Cerebellar cortex (tissue), 1 donor: ENCODE measurements at places on chromosomes 2 and 18.
A peak's percentile ranks its signal among the peaks of the same experiment; 100 is the strongest.

GRCh38 chr2:25078170-25079049 is 36.5 kb downstream of the EFR3B start:
- DNase-seq = peak; percentile 92

- no peak for DNase-seq
Measured at GRCh38 chr2:187403568-187404260, 44.3 kb downstream of the CALCRL start.

GRCh38 chr2:6960659-6961058 is 43.4 kb downstream of the RNF144A start:
- peak; percentile 89 for DNase-seq

DNA sequence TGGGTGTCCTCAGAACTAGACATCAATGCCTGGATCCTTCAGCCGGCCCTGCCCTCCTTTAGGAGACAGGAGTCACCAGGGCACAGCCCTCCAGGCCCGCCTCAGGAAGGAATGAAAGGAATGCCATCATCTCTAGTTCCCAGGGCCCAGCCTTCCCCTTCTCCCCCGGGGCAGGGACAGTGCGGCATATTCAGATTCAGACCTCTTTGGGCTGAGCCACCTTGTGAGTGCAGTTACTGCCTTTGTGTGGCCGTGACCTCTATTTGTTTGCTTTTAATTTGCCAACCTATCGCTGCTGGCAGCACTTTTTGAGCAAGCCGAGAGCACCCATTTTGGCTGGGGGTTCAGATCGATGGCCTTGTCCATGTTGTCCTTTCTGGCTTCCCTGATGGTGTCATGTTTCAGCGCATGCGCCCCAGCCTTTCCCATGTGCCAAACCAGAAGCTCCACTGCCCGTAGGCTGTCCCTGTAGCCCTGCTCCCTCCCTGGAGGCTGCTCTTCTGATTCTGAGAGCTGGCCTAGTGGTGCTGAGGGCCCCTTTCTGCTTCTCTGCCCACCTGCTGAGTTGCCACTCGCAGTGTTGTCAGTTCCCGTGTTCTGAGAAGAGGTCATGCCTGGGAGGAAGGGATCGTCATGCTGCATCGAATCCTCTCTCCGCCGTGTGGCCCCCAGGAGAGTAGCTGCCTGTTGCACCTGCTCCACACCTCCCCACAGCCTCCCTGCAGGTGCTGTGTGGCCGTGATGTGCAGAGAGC is 10.9 kb downstream of the ANKRD23 start:
- peak; percentile 60 for DNase-seq

GRCh38 chr2:67451086-67451832 is 54.1 kb downstream of the ETAA1 start:
- no peak for DNase-seq

GRCh38 chr2:28399956-28400355 is 7.3 kb downstream of the FOSL2 start:
- no peak for DNase-seq

GRCh38 chr2:26070730-26071129 is 36.8 kb downstream of the RAB10 start:
- no peak for DNase-seq

- DNase-seq = peak; percentile 55
Measured at GRCh38 chr2:99940963-99941362, 201.4 kb downstream of the AFF3 start.

- no peak for DNase-seq
Measured at GRCh38 chr2:195520671-195521155, 136.3 kb upstream of the SLC39A10 start.

DNA sequence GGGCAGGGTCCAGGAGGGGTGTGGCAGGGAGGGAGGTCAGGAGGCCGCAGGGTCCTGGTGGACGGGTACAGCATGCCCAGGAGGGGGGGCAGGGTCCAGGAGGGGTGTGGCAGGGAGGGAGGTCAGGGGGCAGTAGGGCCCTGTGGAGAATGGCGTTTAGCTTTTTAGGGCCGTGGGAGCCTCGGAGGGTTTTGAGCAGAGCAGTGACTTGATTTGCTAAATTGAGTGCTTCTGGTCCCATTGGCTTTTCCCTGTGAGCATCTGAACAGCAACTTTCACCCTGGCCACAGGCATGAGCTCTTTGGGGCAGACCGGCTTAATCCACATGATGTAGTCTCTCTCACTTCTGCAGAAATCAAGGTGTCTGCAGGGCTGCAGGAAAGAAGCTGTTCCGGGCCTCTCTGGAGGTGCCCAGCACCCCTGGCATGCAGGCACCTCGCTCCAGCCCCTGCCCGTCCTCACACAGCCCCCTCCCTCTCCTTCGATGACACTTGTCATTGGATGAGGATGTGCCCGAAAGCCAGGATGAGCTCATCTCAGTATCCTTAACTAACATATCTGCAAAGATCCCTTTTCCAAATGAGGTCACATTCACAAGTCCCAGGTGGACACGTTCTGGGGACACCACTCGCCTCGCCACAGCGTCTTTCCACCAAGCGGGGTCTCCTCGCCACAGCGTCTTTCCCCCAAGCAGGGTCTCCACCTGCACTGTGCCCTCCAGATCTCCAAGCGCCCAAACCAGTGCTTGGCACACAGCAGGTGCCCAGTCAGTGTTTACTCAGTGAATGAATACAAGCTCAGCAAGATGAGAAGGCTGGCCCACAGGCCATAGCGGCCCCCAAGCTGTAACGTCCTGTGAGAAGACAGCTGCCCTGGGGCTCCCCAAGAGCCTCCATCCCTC is 94.0 kb downstream of the NDUFA10 start:
- DNase-seq = no peak

- DNase-seq = no peak
Measured at GRCh38 chr2:239463541-239464165, 62.8 kb upstream of the HDAC4 start.

DNA sequence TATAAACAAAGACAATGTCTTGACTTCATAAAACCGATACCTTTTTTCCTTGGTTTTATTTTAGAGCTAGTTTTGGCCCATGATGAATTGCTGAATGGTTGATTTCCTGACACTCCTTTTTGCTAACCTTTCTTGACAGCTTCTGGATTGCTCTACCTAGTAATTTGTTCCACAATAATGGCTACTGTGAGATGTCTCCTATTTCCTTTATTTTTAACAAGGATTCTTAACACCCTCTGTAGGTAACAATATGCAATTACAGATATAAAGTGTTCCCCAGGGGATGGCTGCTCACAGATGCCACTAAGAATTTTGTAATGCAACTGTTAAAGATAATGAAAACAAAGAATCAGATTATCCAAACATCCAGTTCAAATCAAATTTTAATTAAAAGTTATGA is 100.8 kb upstream of the ATP5MC3 start:
- DNase-seq = peak; percentile 90

GRCh38 chr18:48566589-48566988 is 27.8 kb downstream of the CTIF start:
- DNase-seq = no peak

- no peak for DNase-seq
Measured at GRCh38 chr2:122596598-122596997, 841.1 kb downstream of the TSN start.

DNA sequence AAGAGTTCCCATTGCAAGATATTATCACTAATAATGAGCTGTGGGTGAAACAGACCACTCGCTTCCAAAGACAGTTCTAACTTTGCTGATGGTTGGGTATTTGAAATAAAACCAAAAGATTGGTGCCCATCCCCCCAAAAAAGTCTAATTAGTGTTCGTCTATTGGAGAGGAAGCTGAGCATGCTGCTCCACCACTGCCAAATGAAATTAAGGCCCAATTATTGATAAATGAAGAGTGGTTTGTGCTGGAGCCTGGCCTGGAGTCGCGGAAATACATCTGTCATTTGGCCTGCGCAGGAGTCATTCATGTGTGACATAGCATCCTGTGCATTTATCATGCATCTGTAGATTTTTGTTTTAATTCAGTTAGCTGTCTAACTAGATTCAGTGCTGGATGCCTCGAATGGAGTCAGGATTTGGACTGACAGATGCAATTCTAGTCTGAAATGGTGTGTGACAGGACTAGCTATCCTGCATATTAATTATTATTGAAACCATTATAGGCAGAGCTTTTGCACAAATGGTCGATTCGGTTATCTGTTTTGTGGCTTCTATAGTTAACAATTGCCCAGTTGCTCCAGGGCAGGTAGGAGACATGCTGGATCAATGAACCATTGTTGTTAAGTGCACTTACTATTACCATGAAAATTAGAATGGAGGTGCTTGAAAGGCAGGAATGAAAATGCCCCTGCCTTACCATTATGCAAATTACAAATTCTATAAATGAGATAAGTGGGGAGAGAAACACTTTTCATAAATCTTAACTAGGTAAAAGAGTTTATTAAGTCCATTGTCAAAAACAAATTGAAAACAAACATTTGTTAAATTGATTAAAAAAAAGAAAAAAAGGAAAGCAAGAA is 450.4 kb upstream of the TCF4 start:
- DNase-seq = no peak

GRCh38 chr2:101657787-101658186 is 39.7 kb upstream of the MAP4K4 start:
- no peak for DNase-seq

DNA sequence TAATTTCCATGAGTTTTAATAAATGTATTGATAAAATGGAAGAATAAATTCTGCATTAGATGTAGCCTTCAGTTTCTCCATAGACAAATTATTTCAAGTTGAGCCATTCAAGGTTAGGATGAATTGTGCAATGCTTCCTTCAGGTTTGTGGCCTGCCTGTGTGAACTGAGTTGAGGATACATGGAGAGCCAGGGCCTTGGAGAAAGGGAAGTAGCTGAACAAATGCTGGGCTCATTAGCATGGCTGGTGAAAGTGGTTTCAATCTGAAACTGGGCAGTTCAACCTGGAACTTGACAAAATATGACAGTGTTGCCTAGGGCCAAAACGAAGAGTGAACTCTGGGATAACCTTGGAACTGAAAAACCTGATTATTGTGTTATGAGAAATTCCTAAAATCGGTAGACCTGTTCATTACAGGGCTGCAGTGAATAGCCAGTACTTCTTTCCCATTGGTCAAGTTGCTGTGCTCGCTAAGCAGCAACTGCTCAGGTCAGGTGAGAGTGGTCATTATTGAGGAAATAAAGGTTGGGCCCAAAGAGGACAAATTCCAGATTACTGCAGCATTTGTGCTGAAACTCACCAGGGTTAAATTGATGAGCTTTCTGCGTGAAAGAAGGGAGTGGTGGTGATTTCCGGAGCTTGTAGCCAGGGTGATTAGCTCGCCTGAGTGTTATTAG is 12.7 kb downstream of the INPP1 start:
- no peak for DNase-seq

- DNase-seq = no peak
Measured at GRCh38 chr2:193876980-193877379, 1682.2 kb upstream of the TMEFF2 start.

DNA sequence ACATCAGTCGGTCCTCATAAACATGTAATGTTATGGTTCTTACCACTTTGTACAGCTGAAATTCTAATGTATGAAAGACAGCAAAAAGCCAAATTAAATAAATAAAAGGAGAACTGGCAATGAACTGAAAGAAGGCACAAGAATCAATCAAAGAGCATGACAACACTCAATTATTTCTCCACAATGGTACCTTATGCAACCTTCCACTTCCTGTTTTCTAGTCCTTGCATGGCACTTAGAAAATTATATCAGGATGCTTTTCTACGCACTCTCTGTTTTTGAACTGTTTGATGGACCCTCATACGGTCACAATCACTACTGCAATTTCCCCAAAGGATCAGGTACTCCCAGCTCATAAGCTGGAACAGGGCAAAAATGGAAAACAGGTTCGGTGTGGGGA is 81.6 kb downstream of the EPB41L3 start:
- DNase-seq = no peak

DNA sequence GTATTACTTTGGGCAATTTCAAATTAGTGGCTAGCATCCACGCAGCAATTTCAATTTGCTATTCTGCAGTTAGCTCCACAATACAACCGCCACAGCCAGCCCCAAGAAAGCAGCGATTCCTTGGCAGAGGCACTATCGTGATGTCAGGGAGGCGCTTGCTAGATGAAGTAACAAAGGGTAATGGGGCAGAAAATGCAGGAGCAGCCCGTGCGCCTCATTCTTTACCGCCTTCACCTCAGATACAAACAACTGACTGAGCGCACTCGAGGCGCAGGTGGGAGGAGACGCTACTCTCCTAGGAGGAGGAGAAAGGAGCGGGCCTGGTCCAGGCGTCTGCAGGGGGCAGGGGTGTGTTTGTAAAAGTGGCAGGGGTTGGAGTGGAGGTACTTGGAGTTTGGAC is 76.9 kb upstream of the ASB18 start:
- no peak for DNase-seq

DNA sequence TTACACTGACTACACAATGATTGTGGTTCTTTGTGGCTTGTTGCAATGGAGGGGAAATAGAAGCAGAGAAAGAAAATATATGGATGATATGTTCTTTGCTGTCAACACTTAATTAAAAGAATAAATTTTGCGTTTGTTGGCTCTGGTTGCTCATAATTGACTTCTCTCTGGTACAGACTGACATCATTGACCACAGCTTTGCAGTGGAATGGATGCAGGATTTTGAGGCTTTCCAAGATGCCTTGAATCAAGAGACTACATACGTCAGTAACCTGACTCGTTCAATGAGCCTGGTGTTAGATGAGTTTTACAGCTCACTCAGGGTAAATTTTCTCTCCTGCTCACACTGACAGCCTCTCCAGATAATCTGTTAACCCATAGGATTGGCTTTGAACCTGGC is 9.9 kb downstream of the GPN1 start:
- DNase-seq = no peak

DNA sequence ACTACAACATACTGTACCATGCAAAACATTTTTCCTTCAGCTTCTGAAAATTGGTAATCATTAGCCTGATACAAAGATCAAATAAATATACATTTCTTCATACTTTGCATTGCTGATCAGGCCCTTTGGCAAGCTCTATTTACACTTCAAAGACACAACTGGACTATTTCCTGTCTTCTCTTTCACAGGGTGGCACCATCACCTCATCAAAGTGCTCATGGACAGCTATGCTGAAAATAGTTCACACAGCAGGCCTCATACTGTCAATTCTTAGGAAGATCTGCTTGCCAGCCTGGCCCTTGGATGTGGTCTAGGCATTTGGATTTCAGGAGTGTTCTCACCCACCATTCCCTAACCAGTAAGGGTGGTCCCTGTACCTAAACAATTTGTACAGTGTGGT is 33.9 kb downstream of the FBXO15 start:
- DNase-seq = no peak

DNA sequence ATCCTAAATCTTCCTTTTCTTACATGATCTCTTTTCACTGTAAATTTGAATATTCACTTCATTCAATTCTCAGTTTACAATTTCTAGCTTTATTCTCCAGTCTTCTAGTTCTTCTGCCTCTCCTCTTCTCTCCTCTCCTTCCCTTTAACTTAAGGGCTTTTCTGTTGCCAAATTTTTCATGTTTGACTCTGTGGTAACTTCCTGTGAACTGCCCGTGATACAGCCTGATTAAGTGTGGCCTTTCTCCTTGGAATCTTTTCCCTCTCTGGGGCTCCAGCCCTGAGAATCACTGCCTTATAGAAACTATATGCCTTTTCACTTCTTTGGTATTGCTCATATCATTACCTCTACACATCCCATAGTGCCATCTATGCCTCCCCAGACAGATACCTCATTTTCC is 1923.8 kb upstream of the CELF4 start:
- no peak for DNase-seq

- DNase-seq = no peak
Measured at GRCh38 chr2:69646714-69647113, 3.2 kb upstream of the AAK1 start.
